NCI-H1417 treated with DMSO at 0.1 percent for 48 hours (cell line): ENCODE measurements at places on chromosomes 3 and 15.

DNA sequence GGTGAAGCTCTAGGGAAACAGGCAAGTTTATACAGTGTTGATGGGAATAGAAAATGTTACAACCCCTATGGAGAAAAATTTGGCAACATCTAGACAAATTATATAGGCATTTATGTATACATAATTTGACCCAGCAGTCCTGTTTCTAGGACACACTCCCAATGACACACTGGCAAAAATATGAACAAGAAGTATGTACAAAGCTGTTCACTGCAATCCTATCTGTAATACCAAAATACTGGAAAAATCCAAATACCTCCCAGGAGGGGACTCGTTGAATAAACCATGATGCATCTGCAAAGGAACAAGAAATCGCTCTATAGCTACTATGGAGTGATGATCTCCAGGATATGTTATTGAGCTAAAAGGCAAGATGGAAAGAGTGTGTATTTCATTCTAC lies 8.5 kb downstream of the BFSP2 start:
- no peak for DNase-seq

DNA sequence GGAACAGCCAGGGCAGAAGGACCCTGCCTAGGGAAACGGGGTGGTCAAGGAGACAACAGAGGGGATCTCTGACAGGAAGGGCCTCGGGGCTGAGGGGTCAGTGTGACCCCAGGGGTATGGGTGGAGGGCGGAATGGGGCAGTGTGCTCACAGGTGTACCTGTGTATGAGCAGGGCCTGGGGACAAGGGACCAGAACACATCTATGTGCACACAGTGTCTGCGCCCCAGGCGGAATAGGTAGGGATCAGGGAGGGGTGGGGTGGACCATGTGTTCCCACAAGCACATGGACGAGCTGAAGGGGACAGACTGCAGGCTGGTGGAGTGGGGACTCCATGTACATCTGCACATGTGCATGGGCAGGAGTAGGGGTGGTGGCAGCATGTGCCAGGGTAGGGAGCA lies 5.0 kb upstream of the TLR9 start:
- no peak for DNase-seq

DNA sequence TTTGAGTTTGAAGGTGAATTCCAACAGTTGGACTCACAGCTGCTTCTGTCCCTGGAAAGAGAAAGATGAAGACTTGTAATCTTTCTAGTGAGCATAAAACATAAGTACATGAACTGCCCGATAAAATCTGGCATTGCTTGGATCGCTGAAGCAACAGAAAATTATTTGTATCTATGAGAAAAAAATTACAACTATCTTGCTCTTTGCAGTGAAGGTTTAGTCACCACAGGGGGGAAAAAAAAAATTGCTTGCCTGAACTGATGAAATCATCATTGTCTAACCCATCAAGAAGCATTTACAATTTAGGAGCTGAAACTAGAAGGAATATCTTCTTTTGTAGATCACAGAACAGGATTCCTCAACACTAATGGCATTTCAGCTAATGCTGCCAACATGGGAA lies 20.0 kb downstream of the TMEM207 start:
- no peak for DNase-seq

DNA sequence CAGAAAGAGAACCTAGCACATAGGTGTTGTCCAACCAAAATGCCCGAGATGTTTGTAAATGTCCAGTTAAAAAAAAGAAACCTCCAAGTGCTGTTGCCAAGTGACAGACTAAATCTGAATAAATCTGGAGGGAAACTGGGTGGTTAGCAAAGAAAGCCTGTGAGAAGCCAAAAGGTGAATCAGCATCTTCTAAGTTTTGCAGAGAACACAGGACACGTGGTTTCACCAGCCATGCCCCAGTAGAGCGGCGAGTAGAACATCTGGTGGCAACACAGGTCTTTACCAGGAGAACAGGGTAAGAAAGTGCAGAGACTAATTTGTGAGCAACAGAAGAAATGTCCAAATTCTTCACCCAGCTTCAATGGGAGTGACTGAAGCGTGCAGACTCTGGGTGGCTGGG lies 986.0 kb downstream of the ROBO2 start:
- DNase-seq: no peak

- DNase-seq: no peak
Observed at GRCh38 chr3:127760791-127761440, 61.4 kb downstream of the MGLL start.
